ENCODE measurements at places on chromosomes 6 and 20. TPM values are rescaled to one million over a fixed set of nuclear protein-coding genes. Genes with fewer than 3 reads are reported as not detected.

Gene PHACTR1
- not detected for total RNA-seq

Gene LPA
- 0.07 TPM for total RNA-seq

Gene SLC35B3
- 7.6 TPM for total RNA-seq

Gene FYN
- 4.6 TPM for total RNA-seq

Gene ARHGAP40
- not detected for total RNA-seq

Gene SNPH
- total RNA-seq, result 4.2 TPM
